ENCODE measurements at places on chromosomes 12 and 14.

DNA sequence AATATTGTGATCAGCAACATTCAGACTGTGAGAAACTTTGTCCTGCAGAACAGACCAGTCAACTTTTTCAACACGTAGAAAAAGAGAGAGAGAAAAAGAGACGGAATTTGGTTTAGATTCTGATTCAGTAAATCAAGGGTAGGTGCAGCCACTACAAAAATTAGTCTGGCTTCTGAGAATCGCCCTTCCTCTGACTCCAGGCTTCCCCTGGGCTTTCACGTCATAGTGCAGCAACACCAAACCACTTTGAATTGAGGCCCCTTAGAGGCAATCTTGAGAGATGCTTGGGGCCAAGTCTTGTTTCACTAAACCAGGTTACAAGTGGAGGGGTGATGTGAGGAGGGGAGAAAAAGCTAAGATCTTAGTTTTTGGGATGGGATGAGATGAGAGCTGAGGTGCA, 37.5 kb upstream of the PTGR2 start:
- no peak for DNase-seq

DNA sequence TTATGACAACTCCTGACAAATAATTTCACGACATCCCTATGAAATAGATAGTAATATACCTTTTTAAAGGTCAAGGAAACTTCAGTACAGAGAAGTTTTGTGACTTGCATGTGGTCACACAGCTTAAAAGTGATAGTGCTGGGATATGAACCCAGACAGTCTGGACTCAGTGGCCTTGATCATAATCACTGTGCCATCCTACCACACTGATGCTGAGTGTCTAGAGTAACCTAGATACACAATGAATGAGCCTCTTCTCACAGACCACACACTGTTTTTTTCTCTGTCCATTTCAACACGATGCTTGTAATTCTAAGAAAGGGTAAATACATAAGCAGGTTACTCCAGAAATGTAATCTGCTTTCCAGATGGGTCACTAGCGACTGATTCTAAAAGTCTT, 88.2 kb downstream of the SYNE2 start:
- DNase-seq = no peak

DNA sequence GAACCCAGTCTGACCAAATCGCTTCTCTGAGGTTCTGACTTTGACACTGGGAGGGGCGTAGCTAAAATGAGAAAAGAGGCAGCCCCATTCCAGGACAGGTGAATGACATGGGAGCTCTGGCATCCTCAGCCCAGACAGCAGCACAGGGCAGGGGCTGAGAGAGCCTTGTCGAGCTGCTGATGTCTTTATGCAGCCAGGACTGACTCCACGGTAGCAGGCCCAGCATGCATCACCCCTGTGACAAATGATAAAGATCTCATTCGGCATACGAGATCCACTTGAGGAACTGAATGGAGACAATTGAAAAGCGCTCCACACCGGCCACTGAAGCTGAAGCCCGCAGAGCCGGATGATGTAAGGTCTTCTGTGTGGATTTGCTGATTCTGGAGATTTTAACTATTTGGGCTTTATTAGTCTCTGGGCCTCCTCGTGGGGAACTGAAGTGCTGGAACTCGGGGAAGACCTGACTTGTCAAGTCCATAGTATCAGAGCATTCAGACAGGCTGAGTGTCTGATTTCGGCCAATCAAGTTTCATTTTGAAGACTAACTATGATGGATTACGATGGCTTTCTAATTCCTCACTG, 56.9 kb upstream of the MAP1LC3B2 start:
- DNase-seq = no peak

- DNase-seq = no peak
These were observed 6.1 kb upstream of the MTA1 start for GRCh38 chr14:105413544-105413886.

DNA sequence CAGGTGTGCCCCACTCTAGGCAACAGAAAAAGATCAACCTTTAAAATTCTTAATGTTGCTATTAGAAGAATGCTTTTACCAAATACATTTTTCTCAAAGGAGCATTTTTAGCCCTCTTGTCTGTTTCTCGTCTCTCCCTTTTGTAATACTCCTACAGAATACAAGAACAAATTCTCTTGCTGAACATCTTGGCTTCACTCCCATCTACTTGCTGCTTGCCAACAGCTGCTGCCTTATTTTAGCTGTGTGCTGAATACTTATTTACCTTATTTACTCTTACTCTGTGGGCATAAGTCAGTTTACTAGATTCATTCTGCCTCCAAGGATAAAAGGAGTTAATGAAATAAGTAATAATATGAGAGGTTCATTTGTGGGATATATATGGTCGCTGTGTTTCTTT, 70.8 kb downstream of the POLR3B start:
- DNase-seq = no peak

- no peak for DNase-seq
These were observed 13.1 kb downstream of the ZFYVE21 start for GRCh38 chr14:103728721-103729120.

- DNase-seq = no peak
These were observed 19.4 kb downstream of the ABCB9 start for GRCh38 chr12:122946690-122947341.

DNA sequence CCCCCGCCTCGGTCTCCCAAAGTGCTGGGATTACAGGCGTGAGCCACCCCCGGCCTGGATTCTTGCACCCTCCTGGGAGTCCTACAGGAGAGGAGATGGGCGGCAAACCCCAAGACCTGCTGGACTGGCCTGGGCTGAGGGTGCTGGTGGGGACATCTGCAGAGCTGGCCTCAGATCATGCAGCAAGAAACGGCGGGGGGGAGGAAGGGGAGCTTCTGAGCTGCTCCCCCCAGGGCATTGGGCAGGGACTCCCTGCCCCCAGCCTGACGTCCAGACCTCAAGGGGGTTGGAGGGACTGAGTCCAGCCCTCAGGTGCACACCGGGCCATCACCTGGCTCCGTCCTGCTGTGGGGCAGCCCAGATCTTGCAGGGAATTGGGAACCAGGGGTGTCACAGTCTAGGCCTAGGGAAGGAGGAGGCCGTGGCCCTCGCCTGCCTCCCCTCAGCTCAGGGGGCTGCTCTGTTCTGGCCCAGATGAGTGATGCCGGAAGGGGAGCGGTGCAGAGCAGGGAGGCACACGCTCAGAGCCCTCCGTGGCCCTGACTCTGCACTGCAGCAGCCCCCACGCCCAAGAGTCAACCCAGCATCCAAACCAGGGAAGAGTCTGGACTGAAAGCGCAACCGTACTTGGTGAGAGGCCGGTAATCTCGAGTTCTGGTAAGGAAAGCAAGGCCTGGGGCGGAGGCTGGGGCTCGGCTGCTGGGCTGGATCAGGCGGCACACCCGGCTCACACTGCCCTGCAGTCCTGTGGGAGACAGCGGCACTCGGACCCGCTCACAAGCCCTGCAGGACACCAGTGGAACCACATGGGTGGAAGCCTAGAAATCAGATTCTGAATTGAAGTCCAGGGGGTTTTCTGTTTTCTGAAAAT, 8.9 kb upstream of the AMN start:
- no peak for DNase-seq

DNA sequence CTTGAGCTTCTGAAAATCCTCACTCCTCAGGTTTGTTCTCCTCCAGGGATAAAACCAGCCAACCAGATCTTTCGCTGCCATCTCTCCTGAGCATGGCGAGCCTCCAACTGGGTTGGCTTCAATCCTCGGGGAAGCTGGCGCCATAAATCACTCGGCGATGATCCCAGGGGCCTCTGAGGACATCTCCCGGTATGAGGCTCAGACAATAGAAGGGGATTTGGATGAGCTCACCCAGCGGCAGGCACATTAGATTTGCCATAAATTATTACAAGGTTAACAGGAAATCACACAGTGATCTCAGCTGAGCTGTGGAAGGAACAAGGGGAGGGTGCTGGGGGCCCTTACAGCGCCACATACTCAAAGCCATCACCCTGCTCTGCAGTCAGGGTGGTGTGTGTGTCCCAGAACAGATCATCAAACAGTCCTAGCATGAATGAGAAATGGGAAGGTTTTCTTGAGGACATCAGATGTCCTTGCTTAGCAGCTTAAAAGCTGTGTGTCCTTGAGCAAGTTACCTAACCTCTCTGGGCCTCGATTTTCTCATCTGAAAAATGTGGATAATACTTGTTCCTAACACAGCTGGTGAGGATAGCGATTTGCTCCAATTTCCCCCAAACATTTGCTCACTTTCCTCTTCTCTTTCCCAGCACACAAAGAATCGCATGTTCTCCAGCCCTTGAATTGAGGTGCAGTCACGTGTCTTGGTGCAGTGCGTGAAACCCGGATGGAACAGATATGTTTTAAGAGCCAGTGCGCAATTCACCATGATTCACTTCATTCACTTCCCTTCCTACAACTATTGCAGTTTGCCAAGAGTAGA, 142.8 kb downstream of the SCARB1 start:
- peak; percentile 91 for DNase-seq

GRCh38 chr12:15842108-15842507, 40.1 kb upstream of the STRAP start:
- DNase-seq = no peak

GRCh38 chr12:117189725-117190209, 503 bp downstream of the FBXO21 start:
- DNase-seq = no peak

- DNase-seq = no peak
These were observed 8.1 kb downstream of the PRPF40B start for GRCh38 chr12:49631336-49631907.

Data from NCI-H1417 treated with DMSO at 0.1 percent for 48 hours (cell line).